Fibroblast of skin of back (primary cell): ENCODE measurements at places on chromosomes 6 and 20.

GRCh38 chr6:15946701-15947385 lies 182.0 kb upstream of the MYLIP start:
- no peak for DNase-seq

DNA sequence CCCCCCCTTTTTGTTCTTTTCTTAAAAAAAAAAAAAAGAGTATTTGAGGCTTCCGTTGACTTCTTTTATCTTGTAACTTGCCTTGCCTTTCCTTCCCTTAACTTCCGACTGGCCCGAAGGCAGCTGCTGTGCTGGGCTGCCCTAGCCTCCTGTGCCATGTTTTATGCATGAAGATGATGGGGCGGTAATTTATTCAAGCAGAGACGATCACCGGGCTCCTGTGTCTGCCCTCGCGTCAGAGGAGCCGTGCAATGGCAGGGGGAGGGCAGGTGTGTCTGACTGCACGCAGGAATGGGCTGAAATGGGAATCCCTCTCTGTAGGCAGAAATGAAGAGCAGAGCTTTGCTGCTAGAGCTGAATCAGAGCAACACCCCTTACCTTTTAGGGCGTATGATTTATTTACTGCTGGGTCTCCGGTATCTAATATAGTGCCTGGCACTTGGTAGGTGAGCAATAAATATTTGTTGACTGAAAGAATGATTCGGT lies 106.3 kb upstream of the RIPOR2 start:
- DNase-seq, result no peak

DNA sequence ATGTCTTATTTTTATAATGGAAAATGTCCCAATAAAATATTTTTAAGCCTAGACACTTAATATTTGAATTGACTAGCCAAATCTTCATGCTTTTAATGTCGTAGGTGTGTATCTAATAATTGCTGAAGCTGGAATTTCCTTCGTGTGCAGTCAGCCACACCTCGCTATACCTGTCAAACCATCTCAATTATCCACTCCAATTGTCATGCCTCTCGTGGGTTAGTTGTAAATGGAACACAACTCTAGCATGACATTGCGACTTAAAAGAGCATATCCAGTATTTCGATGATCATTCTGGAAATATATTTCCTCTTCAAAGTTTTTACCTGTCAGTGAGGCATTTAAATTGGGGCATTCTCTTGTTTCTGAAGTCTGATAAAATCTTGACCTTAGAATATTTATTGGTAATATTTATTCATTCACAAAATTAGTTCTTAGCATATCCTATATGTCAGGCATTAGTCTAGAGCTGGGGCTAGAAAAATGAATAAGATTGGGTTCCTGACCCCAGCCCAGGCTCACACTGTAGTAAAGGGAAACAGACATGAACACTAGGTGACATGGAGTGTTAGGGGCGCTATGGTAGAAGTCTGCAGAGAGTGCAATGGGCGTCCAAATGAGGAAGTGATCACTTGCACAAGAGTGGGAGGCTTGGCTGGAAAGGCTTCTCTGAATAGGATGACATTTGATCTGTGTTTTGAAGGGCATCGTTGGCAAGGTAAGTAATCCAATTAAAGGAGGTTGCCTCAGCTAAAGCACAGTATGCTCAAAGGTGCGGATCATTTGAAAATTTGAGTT lies 11.0 kb upstream of the CFAP206 start:
- DNase-seq, result no peak

GRCh38 chr6:139079018-139079417 lies 50.5 kb downstream of the ABRACL start:
- no peak for DNase-seq
